M059J (cell line): ENCODE measurements at places on chromosomes 6 and 20. TPM values are rescaled to one million over a fixed set of nuclear protein-coding genes. Genes with fewer than 3 reads are reported as not detected.

GRCh38 chr20:45258664-45259063, 4.3 kb upstream of the SLPI start:
- DNase-seq = no peak

GRCh38 chr6:143441680-143442545, 8.6 kb downstream of the ADAT2 start:
- DNase-seq = peak; percentile 71

Gene PM20D2
- 6.1 and 12.4 TPM in 2 replicates for total RNA-seq

Gene LAMA2
- total RNA-seq = 1.5 and 3.8 TPM in 2 replicates

- DNase-seq = no peak
Observed at GRCh38 chr20:63628246-63628975, 1.5 kb upstream of the GMEB2 start.
